Stimulated activated CD4-positive, alpha-beta T cell treated with anti-CD3 and anti-CD28 coated beads, Interleukin-4, amount 100 ng/mL, for 4 hours (primary cell): ENCODE measurements at places on chromosomes 2 and 18.

DNA sequence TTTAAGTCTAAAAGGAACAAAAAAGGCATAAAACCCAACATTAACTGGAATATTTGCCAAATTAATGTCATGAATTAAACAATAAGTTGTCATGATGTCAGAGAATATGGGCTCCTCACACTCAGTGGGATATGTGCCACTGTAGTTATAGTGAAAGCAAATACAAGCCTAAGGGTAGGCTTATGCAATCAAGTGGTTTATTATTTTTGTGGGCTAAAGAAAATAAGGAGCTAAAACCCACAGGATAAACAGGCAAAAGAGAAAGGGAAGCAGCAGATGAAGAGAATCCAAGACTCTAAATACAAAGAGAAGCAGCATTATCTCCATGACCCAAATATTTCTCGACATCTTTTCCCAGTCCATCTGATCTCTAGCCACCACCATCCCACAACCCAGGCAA lies 17.5 kb downstream of the YWHAQ start:
- DNase-seq: no peak

DNA sequence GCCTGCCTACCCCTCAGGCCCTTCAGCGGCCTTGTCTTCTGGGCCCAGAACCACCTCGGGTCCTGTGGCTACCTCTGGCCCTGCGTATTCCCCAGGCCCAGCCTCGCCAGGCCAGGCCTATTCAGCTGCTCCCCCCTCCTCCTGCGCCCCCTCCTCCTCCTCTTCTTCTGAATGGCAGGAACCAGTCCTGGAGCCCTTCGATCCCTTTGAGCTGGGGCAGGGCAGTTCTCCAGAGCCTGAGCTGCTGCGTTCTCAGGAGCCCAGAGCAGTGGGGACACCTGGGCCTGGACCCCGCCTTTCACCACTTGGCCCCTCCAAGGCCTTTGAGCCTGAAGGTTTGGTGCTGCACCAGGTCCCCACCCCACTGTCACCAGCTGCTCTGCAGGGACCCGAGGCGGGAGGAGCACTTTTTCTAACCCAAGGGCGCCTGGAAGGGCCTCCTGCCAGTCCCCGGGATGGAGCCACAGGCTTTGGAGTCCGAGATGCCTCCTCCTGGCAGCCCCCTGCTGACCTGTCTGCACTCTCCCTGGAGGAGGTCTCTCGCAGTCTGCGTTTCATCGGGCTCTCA lies 14.7 kb downstream of the GAREM2 start:
- no peak for DNase-seq

DNA sequence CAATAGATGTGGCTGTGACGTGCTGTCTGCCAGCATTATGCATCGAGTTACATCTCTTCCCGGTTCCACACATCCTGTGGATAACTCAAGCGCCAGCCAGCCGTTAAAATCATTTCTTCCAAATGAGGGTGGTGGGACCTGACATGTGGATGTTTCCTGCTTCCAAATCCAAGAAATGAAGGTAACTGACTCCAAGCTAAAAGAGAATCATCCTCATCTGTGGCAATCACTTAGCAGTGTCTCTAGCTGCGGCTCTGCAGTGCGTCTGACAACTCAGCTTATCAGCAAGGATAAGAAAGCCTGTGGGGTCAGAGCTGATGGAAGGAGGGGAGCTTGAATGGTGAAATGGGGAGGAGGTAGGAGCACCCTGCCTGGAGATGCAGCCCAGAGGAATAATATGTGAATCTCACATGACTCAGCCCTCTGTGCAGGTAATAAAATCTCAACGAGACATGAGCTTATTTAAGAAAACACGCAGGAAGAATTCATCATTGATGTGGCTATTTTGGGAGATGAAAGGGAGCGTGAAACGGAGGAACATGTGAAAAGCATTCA lies 382.2 kb upstream of the TRIB2 start:
- no peak for DNase-seq

DNA sequence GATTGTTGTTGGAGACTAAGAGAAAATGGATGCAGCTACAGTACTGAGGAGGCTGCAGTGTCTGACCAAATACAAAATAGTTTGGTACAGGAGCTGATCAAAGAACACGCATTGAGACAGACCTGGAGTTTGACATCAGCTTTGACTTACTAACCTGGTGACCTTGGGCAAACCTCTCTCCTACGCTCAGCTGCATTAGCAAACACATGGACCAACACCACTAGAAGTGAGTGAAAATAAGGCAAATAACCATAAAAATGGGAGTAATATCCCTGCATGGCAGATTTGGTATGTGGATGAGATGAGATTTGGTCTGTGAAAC lies 126.5 kb downstream of the LPIN1 start:
- no peak for DNase-seq

- no peak for DNase-seq
Observed at GRCh38 chr2:43950383-43951008, 45.3 kb downstream of the LRPPRC start.

DNA sequence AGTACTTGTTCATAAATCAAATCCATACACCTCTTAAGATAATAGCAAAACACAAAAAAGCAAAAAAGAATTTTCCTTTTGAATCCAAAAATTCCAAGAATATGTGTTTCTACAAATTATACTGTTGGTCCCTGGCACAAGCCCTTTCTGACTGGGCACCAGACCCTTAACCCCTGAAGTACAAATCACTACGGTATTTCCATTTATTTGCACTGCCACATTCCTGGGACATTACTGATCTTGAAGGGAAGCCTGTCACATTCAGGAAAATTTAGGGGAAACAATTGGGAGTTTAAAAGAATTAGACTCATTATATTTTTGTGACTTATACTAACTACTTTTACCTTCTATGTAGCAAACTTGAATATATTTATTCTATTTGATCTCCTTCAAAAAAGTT lies 98.8 kb downstream of the ZNF521 start:
- DNase-seq: no peak
